ENCODE measurements at places on chromosomes 5 and 9.

DNA sequence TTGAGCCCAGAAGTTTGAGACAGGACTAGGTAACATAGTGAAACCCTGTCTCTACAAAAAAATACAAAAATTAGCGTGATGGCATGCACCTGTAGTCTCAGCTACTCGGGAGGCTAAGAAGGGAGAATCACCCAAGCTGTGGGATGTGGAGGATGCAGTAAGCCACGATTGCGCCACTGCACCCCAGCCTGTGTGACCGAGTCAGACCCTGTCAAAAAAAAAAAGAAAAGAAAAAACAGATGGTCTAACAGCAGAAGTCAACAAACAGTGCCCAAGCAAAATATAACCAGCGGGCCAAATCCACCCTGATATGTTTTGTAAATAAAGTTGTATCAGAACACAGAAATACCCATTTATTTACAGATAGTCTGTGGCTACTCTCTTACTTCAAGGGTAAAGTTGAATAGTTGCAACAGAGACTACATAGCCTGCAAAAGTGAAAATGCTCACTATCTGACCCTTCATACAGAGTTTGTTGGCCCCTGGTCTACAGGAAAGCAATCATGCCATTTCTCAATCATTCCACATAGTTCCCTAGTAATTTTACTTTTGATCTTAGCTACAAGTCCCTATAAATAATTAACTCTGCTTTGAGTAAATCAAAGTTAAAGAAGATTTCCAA lies 383.7 kb downstream of the TLE1 start:
- DNase-seq: no peak

- no peak for DNase-seq
Observed at GRCh38 chr9:115350548-115350947, 232.6 kb upstream of the TNC start.

- DNase-seq: no peak
Observed at GRCh38 chr5:125549322-125549911, 803.0 kb upstream of the ZNF608 start.

- DNase-seq: no peak
Observed at GRCh38 chr5:96330530-96331140, 102.4 kb downstream of the PCSK1 start.

GRCh38 chr5:80736730-80737129 lies 81.9 kb upstream of the DHFR start:
- no peak for DNase-seq

DNA sequence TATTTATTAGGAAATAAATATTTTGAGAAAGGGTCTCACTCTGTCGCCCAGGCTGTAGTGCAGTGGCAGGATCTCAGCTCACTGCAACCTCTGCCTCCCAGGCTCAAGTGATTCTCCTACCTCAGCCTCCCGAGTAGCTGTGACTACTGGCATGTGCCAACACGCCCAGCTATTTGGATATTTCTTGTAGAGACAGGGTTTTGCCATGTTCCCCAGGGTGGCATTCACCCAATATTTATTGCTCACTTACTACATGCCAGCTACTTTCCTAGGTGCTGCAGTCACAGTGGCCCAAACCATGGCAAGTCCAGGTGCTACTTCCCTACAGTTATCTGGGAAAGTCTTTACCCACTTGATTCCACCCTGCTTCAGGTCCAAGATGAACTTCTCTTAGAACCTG lies 8.3 kb upstream of the MED7 start:
- no peak for DNase-seq

GRCh38 chr5:159241946-159242552 lies 21.0 kb upstream of the UBLCP1 start:
- DNase-seq: no peak

- no peak for DNase-seq
Observed at GRCh38 chr5:153081385-153081784, 409.1 kb upstream of the GRIA1 start.

Measured in KG1 (cell line).